ENCODE measurements at places on chromosomes 3 and 15. TPM values are rescaled to one million over a fixed set of nuclear protein-coding genes. Genes with fewer than 3 reads are reported as not detected.

GRCh38 chr3:113783463-113783862 lies 36.6 kb downstream of the ATP6V1A start:
- no peak for DNase-seq

- DNase-seq, result no peak
Measured at GRCh38 chr15:65399997-65400396, 22.2 kb upstream of the IGDCC3 start.

GRCh38 chr3:26712211-26713026 lies 89.8 kb downstream of the LRRC3B start:
- DNase-seq, result peak; percentile 5

GRCh38 chr3:59367150-59367549 lies 317.3 kb upstream of the CFAP20DC start:
- DNase-seq, result no peak

GRCh38 chr3:38545983-38546382 lies 49.8 kb downstream of the EXOG start:
- DNase-seq, result no peak

- DNase-seq, result no peak
Measured at GRCh38 chr3:40876009-40876408, 323.3 kb upstream of the CTNNB1 start.

DNA sequence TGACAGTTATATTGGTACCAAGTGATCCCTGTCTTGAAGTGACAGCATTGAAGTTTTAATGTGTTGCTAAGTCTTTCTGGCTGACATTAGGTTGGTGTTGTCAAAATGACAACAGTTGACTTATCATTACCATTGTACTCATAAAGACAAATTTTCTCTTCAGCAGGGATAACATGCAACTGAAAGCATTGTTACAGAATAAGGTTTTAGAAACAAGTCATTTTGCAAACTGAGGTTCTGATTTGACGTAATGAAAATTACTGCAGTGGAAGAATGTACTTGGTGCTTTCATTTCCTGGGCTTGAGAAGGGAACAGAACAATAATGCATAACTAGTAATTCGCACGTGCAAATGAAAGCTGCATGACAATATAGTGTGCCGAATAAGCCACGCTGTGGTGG lies 75.1 kb downstream of the MOBP start:
- DNase-seq, result peak; percentile 9

DNA sequence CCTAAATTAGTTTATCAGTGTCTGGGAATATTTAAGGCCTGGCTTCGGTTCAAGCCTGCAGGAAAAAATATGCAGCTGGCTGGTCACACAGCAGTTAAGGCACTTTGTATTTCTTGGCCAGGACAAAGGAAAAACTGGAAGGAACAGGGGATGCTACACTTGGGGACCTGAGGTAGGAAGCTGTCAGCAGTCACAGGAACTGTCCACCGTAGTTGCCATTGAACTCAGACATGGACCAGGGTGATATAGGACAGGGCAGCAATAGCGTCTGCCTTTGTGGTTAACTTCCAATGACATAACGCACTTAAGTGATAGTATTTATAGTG lies 49.1 kb downstream of the NR1D2 start:
- DNase-seq, result no peak

- no peak for DNase-seq
Measured at GRCh38 chr3:37590328-37591079, 271.2 kb upstream of the CTDSPL start.

- DNase-seq, result no peak
Measured at GRCh38 chr3:194979173-194979572, 291.8 kb downstream of the XXYLT1 start.

GRCh38 chr3:132135628-132136333 lies 101.0 kb upstream of the CPNE4 start:
- no peak for DNase-seq

GRCh38 chr15:101641894-101642293 lies 10.3 kb downstream of the TM2D3 start:
- no peak for DNase-seq

DNA sequence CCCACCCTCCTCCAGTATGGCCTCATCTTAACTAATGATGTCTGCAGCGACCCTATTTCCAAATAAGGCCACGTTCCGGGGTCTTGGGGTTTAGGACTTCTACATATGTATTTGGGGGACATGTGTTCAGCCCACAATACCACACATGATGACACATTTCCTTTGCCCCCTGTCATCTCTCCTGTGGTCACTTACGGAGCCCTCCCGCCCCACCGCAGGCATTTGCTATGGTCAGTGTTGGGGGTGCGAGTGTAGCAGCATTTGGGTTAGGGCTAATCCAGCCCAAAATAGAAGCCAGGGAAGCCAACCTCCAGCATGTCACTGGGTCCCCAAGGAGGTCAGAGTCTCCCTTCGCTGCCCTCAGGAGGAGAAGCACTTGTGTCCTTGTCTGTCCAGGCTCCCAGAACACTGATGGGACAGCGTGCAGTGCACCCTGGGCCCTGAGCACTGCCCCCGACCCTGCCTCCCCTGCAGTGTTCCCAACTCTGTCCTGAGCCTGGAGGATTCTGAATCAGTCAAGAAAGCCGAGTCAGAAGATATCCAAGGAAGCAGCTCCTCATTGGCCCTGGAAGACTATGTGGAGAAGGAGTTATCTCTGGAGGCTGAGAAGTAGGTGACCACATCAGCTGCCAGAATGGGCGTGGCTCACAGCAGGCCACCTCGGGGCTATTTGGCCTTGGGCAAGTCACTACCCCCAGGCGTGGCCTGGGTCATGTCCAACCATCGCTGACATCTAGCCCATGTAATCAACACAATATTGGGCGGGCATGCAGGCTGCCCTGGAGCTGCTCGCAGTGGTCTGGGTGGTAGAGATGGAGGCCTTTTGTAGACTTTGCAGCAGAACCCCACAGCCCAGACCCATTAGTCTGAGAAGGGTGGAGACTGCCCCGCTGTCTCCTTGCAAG lies 46.9 kb upstream of the FGD5 start:
- no peak for DNase-seq

Gene MORF4L1
- total RNA-seq, result 260 TPM

Gene SEMA7A
- total RNA-seq, result 57.3 TPM

Gene LAMB2
- total RNA-seq, result 0.71 TPM

Gene POLQ
- 23.4 TPM for total RNA-seq

All from activated CD4-positive, alpha-beta T cell treated with anti-CD3 and anti-CD28 coated beads for 36 hours (primary cell).